T-helper 9 cell (primary cell): ENCODE measurements at places on chromosomes 7 and 10.
A peak's percentile ranks its signal among the peaks of the same experiment; 100 is the strongest.

GRCh38 chr10:129448539-129448938 lies 18.5 kb upstream of the MGMT start:
- DNase-seq: no peak

GRCh38 chr10:107656932-107657331 lies 492.4 kb upstream of the SORCS1 start:
- no peak for DNase-seq

DNA sequence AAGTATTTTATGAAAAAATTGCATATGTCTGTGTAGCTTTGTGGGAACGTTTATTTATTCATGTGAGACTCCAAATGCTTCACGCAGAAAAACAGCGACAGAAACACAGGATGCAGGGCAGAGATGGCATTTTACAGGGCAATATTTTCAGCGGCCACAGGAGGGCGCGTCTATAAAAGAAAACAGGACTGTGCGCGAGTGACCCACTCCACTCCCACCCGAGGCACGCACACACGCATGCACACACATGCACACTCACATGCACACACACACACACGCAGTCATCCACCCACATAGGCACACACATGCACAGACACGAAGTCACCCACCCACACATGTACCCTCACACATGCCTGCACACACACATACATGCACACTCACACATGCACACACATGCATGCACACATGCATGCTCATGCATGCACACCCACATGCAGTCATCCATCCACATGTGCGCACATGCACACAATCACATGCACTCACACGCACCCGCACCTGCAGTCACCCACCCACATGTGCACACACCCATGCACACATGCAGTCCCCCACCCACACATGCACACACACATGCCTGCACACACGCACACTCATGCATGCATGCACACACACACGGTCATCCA lies 96.3 kb downstream of the DNAJB6 start:
- peak; percentile 50 for DNase-seq

DNA sequence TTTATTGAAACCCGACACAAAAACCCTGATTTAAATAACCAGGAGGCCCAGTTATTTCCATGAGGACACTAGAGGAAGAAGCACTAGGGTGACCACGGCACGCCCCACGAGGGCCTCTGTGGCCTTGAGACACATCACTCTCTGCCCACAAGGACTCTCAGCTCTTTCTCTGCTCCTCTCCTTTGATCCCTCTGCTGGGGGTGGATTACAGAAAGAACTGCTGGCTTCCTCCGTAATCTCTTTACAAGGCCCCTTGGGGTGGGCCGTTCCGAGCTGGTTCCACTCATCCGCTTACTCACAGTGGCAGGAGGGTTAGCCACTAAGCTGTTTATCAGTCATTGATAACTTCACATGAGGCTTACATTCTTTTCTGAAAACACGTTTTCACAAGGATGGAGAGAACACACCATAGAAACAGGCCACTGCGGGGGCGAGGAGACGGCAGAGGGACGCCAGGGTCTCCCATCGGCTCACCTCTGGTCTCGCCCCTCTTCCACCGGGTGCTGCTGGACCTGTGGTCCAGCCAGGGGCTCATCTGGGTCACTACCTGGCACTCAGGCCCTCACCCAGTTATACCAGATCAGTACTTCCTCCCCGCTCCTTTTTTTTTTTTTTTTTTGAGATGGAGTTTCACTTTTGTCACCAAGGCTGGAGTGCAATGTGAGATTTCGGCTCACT lies 17.6 kb upstream of the PFKFB3 start:
- DNase-seq: no peak

- DNase-seq: no peak
Measured at GRCh38 chr7:39360766-39361165, 205.4 kb upstream of the YAE1 start.

GRCh38 chr10:80126876-80127275 lies 5.7 kb upstream of the PLAC9 start:
- DNase-seq: no peak

DNA sequence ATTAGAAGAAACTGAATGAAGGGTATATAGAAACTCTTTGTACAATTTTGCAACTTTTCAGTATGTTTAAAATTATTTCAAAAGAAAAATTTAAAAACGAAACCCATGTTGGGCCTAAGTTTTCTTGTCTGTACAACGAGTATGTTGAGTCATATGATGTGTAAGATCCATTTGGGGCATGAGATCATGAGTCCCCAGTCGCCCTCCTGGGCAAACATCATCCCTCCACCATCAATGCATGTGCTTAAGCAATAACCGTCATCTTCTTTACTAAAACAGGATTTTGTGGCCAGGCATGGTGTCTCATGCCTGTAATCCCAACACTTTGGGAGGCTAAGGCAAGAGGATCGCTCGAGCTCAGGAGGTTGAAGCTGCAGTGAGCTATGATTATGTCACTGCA lies 54.2 kb upstream of the CDCA7L start:
- no peak for DNase-seq
